Mesenteric fat pad (tissue), 1 donor: ENCODE measurements at places on chromosomes 11 and 22. TPM values are rescaled to one million over a fixed set of nuclear protein-coding genes. Genes with fewer than 3 reads are reported as not detected.

GRCh38 chr11:27649800-27650199, 50.5 kb downstream of the BDNF start:
- no peak for DNase-seq

- DNase-seq = no peak
These were observed 658 bp downstream of the ACY3 start for GRCh38 chr11:67649634-67650510.

DNA sequence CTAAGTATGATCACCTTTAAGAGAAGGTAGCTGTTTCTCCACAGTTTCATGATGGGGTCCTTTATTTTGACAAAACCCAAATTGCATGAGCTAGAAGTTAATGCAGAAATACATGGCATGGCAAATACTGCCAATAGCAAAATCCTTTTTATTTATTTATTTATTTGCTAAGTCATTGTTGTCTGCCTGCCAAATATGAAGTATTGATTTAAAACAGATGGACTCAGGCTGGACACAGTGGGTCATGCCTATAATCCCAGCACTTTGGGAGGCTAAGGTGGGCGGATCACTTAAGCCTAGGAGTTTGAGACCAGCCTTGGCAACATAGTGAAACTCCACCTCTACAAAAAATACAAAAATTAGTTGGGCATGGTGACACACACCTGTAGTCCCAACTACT, 52.4 kb downstream of the LARGE2 start:
- no peak for DNase-seq

DNA sequence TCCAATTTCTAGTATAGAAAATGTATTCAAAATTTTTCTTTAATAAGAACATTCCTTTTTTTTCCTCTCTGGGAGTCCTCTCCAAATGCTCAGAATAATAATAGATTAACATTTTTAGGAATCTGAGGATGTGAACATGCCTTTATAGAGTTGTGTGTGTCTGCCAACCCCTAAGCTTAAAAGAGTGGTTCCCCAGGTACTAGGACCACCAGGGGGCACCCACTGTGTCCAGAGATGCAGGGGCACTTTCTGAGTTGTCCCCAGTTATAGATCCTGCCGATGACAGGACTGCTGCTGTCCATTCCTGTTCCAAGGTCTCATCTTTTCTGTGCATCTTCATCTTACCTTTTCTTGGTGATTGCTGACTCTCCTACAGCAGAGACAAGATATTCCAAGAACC, 27.0 kb upstream of the MICAL2 start:
- no peak for DNase-seq

Gene ABCC8
- 0.58 TPM for total RNA-seq
